ENCODE measurements at places on chromosomes 16 and 17. TPM values are rescaled to one million over a fixed set of nuclear protein-coding genes. Genes with fewer than 3 reads are reported as not detected.

Gene PDF
- 21.5 TPM for total RNA-seq

DNA sequence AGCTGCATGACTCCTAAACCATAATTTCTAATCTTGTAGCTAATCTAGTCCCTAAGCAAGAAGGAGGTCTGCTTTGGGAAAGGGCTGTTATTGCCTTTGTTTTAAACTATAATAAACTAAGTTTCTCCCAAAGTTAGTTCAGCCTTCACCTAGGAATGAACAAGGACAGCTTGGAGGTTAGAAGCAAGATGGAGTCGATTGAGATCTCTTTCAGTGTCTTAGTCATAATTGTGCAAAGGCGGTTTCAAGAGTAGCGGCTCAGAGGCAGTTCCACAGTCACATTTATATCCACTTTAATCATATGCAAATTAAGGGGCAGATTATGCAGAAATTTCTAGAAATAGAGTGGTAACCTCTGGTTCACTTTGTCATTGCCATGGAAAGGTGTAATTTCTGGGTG, 17.4 kb downstream of the DRC7 start:
- DNase-seq: no peak

DNA sequence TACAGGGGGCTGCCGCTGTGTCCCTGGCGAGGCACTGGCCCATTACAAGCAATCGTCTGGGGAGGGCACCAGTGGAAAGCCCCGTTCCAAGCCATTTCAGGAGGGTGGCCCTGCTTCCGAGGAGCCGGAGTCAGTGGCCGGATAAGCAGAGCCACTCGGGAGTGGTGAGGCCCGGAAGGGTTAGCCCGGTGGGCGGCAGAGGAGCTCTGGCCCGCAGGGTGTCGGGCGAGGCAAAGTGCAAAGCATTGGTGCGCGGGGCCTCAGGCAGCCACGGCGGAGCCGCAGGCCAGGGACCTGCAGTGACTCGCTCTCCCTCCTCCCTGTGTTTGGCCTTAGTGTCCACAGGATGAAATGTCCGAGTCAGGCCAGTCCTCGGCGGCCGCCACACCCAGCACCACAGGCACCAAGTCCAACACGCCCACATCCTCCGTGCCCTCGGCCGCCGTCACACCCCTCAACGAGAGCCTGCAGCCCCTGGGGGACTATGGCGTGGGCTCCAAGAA, 24.6 kb downstream of the NME3 start:
- DNase-seq: no peak

DNA sequence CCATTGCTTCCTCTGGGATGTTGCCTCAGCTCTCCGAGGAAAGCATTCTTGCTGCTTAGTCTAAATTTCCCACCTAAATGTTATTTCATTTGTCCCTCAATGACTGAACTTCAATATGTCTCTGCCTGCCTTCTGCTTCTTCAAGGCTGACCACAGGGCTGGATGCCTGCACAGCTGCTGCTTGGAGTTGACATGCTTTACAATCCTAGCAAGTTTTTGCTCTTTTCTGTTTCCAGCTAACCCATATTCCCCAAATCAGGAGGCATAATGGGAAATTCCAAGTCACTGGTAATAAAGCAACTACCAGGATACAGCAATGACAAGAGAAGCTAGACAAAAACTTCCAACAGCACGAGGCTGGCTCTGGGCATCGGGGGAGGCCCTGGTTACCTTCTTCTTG, 48.9 kb downstream of the GTF3C1 start:
- DNase-seq: no peak

DNA sequence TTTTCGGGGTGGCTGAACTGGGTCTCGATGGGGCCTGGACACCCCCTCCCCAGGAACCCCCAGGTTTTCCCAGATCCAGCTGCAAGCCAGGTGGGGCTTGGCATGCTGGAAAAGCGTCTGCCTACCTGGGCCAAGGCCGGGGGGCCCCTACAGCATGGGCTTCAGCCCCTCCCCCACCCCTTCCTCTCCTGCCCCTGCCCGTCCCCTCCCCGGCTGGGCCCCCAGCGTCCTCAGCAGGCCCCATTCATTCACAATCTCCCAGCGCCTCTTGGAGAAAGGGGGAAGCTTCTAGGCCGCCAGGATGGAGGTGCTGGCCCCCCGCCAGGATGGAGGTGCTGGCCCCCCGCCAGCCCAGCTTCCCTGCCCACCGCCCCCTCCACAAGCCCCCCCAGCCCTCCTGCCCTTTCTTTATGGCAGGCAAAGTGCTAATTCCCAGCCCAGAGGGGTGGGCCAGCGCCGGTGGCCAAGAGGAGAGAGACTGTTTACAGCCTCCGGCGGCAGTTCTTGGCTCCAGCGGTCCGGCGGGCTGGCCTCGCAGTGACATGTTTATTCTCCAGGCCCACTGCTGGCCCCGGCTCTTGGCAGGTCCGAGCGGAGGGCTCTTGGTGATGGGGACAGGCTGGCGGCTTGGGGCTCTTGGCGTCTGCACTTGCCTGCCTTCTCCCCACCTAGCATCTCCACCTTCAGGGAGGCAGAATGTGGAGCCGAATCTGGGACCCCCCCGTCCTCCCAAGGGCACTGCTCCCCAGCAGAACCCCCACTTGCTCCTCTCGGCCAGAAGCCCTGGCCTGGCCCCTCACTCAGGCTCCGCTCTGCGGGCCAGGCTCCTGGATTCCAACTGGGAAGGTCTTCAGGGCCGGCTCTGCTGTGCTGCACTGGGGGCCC, 94.4 kb upstream of the CIBAR2 start:
- peak; percentile 51 for DNase-seq

DNA sequence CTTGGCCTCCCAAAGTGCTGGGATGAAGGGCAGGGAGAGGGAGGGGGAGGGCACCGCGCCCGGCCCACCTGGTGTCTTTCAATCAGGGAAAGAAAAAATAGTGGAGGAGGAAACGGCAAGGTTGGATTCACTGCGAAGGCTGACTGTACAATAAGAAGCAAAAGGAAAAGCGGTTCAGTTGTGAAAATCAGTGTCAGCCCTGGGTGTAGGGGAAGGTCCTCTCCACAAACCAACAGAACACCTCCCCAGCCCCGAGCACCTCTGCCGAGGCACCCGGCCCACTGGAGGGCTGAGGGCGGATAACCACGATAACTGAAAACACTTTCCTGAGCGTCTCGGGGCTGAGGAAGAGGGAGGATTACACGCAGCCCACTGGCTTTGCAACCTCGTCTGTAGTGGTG, 1.4 kb upstream of the SPG7 start:
- peak; percentile 45 for DNase-seq

DNA sequence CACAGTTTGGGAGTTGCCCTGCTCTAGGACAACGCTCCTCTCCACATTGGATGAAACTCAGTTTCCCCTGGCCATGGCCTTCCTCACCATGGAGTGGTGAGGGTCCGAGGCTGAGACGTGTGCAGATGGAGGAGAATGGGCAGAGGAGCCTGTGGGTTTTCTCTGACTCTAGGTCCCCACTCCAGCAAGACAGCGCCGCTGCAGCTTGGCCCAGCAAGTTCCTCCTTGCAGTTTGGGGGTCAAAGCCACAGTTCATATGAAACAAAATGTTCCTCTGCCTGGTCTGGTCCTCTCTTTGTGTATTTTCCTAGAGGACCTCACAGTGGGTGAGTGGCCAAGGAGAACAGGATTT, 2.3 kb downstream of the C16orf54 start:
- DNase-seq: no peak

DNA sequence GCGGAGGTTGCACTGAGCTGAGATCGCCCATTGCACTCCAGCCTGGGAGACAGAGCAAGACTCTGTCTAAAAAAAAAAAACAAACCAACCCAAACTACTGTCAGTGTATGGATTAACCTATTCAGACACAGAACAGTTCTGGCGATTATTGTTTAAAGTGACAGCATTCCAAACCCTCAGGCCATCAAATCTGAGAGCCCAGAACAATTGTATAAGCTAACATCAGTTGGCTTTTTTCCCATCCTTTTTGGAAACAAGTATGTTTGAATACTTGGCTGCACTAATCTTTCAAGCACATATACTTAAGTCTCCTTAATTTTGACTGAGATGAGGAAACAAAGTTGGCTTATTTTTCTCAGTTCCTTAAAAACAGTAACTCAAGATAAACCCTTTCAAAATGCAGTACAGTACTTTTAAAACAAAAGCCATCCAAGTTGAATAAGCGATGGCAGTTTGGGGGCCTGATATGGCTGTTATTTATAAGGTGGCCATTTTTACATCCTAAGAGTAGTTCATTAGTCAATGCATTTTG, 1.4 kb downstream of the ZSWIM7 start:
- no peak for DNase-seq

GRCh38 chr16:54317101-54317611, 30.6 kb upstream of the IRX3 start:
- no peak for DNase-seq

GRCh38 chr17:33551075-33551474, 258.0 kb upstream of the ASIC2 start:
- no peak for DNase-seq
